ENCODE measurements at places on chromosomes 12 and 14. TPM values are rescaled to one million over a fixed set of nuclear protein-coding genes. Genes with fewer than 3 reads are reported as not detected.

Gene C12orf50
- 0.47 TPM for polyA plus RNA-seq

Gene PRKD1
- 23.8 TPM for polyA plus RNA-seq

Gene OAS1
- polyA plus RNA-seq = 5.8 TPM

Gene SLC25A21
- 2.6 TPM for polyA plus RNA-seq

- H3K27me3 ChIP-seq = no peaks in the 10 kb centered on the region
- H3K4me1 ChIP-seq = no peaks in the 10 kb centered on the region
- no peak overlapping the region for H3K4me3 ChIP-seq
- H3K36me3 ChIP-seq = no peaks in the 10 kb centered on the region
These were observed 585.4 kb downstream of the AACS start for GRCh38 chr12:125650587-125650986.

DNA sequence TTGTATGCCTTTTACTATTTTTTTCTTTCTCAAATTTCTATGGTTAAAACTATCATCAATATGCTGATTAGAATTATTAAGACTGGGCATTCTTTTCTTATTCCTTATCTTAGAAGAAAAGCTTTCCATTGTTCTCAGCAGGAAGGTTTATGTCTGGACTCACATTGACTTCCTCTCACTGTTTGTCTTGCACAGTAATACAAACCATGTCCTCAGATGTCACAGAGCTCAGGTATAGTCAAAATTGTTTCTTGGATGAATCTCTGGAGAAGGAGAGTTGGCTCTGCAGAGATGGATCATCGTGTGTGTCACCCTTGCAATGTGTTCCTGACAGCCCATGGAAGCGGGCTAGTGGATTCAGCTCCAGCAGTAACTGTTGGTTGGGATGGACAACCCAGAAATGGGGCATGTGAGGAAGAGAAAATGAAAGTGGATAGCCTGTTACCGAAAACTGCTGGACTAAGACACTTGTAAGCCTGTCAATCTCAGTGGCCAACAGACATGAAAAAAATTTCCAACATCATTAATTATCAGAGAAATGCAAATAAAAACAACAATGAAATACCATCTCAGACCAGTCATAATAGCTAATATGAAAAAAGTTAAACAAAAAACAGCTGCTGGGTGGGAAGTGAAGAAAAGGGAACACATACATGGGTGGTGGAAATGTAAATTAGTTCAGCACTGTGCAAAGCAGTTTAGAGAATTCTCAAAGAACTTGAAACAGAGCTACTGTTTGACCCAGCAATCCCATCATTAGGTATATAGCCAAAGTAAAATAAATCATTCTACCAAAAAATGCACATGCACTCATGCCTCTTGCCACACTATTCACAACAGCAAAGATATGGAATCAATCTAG lies 967.8 kb downstream of the TMEM121 start:
- no peak for DNase-seq
- peak overlapping the region; percentile 13 for H3K4me3 ChIP-seq
- H3K36me3 ChIP-seq = no peaks in the 10 kb centered on the region

DNA sequence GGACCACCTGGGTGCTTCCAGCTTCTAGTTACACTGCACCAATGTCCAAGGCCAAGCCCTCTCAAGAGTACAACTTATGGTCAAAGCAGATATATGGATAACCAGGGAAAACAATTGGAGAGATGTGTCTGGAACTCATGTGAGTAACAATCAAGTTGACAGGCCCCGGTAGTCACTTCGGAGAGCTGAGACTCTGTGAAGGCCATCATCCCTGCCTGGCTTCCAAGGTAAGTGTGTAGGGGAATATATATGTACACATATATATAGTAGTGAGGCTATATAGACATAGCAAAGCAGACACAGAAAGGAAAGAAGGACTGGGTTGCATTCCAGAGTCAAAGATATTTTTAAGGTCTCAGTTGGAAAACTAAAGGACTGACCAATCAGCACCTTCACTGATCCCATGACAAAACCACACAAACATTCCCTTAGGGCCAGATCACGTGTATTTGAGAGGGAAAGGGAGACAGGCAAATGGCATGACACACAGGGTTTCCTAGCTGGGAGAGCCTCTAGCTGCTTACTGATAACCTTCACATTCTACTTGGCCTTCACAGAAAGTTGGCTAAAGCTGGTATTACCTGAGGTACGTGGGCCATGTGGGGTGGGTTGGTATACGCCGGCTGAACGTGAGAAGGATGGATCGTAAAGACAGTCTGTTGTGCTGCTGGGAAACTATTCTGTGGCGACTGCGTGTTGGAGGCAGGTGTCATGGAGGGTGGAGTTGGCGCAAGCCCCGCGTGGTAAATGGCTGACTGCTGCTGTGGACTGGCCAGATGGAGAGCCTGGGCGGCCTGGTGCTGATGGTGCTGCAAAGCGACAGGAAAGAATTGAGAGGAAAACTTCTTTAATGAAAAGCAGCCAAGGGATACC lies 50.0 kb downstream of the SH2B3 start:
- no peak overlapping the region for H3K4me3 ChIP-seq
- H3K27me3 ChIP-seq = no peaks in the 10 kb centered on the region
- peaks cover 84% of the 10 kb centered on the region for H3K36me3 ChIP-seq
- no peaks in the 10 kb centered on the region for H3K4me1 ChIP-seq

DNA sequence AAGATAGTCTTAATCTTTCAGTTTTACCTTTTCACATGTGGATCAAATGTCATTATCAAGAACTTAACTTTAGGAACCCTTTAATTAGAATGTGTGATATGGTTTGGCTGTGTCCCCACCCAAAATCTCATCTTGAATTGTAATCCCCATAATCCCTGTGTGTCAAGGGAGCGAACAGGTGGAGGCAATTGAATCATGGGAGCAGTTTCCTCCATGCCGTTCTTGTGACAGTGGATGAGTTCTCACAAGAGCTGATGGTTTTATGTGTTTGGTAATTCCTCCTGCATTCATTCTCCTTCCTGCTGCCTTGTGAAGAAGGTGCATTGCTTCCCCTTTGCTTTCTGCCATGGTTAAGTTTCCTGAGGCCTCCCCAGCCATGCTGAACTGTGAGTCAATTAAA lies 160.6 kb downstream of the MON2 start:
- H3K27me3 ChIP-seq = no peaks in the 10 kb centered on the region
- peaks cover 16% of the 10 kb centered on the region for H3K4me1 ChIP-seq
- no peak for DNase-seq
- H3K27ac ChIP-seq = no peak overlapping the region

DNA sequence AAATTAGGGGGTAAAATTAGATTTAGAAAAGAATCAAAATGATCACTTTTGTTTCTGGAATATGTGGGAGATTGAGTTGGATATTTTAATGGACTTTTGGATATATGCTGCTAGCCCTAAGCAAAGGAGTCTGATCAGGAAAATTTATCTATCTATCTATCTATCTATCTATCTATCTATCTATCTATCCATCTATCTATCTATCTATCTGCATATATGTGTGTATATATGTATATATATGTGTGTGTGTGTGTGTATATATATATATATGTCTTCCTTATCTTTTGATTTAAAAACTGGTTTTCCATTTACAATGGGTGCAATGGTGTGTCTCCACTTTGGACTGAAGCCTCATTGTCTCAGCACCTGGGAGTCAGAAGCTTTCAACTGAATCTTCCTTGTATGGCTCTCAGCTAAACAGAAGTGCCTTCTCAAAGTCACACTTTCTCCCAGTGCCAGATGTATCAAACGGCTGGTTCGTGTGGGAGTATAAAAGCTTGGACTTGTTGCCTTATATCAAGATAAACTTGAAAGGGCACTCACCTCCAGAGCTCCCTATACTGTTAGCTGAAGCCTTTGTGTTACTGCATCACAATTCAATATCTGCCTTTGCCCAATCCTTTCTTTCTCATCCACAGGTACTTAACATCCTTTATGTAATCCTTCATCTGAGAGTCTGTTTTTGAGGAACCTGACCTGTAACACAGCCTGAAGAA lies 31.6 kb upstream of the CD69 start:
- H3K4me1 ChIP-seq = peaks cover 21% of the 10 kb centered on the region
- H3K36me3 ChIP-seq = no peaks in the 10 kb centered on the region
- H3K27ac ChIP-seq = no peak overlapping the region
- DNase-seq = no peak
- H3K27me3 ChIP-seq = no peaks in the 10 kb centered on the region
- H3K4me3 ChIP-seq = no peak overlapping the region

DNA sequence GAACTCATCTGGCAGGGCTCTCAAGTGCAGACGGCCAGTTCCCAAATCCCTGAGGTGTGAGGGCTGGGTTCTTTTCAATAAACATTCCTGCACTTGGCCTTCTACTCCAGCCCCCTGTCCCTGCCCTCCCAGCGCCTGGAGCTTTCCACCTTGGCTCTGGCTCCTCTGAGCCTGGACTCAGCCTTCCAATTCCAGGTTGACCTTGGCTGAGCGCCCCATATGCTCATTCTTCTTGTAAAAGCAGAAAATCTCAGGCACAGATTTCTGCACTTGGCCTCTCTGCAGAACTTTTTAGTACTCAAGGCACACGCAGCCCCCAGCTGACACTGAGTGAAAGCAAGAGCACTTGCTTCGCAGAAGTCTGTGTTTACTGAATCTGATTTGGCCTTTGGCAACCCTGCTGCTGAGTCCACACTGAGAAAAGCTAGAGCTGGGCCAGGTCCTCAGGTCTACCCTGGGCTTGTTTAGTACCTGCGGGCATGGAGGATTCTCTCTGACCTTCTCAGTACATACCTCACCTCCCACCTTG lies 222.7 kb downstream of the MSRB3 start:
- no peaks in the 10 kb centered on the region for H3K36me3 ChIP-seq
- peak; percentile 61 for DNase-seq
- H3K4me3 ChIP-seq = no peak overlapping the region
- no peaks in the 10 kb centered on the region for H3K27me3 ChIP-seq
- H3K27ac ChIP-seq = no peak overlapping the region
